ENCODE measurements at places on chromosomes 3 and 15.
A peak's percentile ranks its signal among the peaks of the same experiment; 100 is the strongest.

- DNase-seq: peak; percentile 86
Measured at GRCh38 chr3:138078901-138079344, 36.5 kb downstream of the DZIP1L start.

- no peak for DNase-seq
Measured at GRCh38 chr15:64237677-64238076, 74.9 kb upstream of the PPIB start.

DNA sequence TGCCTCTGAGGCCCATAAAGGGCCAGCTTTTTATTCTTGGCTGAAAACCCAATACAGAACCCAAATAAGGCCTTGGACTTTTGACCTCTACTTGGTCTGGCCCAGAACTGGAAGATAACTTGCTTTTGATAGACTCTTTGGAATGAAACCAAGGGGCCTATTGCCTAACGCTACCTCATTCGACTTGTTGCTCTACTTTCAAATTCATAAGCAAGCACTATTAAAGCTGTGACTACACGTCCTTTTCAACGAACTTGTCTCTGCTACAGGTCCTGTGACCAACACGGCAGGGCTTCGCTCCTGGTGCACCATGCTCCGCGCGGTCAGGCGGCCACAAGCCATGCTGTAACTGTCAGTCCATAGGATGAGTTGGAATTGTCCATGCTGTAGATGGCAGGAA lies 385.4 kb downstream of the MFSD1 start:
- no peak for DNase-seq

- DNase-seq: no peak
Measured at GRCh38 chr3:10380906-10381305, 60.0 kb upstream of the SEC13 start.

GRCh38 chr3:73883497-73883896 lies 258.8 kb upstream of the PDZRN3 start:
- DNase-seq: no peak

GRCh38 chr3:114669614-114670013 lies 375.8 kb downstream of the TIGIT start:
- DNase-seq: no peak

DNA sequence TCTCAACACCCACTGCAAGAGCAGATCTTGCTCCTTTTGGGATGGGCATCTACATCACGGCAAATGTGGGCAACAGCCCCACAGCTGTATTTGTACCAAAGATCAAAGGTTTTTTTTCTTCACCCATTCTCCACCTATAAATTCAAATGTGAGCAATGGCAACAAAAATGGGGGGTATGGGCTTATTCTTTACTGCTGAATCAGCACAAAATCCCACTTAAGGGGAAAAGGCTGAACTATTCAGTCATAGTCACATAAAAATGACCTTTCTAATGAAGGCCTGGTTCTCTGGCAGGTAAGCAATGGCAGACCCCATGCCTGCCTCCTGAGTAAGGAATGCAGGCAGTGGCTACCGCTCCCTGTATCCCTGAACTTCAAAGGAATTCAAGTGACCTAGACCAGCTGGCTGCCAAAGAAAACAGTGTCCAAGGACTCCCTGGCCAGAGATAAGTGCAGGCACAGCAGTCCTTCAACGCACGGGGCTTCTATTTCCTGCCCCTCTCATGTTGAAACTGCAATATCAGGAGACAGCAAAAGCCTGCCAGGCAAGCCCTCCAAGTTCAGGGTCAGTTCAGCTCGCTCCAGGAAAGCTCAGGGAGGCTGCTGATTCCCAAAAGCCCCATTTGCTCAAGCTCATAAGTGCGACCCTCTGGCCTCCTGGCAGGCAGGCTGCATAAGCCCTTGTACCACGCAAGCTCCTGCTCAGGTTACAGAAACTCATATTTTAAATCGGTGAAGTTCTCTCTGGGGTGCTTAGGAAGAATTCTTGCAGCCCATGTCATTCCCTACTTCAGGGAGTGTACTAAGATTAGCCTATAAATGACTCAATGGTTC lies 134.1 kb downstream of the PDZRN3 start:
- DNase-seq: no peak

DNA sequence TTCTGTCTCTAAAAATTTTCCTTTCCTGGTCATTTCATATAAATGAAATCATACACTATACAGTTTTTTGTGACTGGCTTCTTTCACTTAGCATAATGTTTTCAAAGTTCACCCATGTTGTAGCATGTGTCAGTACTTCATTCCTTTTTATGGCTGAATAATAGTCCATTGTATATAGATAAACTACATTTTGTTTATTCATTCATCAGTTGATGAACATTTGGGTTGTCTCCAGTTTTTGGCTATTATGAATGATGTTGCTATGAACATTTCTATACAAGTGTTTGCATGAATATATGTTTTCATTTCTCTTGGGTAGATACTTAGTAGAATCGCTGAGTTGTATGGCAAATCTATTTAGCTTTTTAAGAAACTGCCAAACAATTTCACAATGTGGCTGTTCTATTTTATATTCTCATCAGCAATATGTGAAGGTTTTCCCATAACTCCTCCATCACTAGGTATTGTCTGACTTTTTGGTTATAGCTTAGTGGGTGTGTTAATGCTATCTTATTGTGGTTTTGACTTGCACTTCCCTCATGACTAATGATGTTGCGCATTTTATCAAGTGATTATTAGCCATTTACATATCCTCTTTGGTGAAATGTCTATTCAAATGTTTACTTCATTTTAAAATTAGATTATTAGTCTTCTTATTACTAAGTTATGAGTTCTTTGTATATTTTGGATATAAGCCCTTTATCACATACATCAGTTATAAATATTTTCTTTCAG lies 21.7 kb upstream of the AP4E1 start:
- DNase-seq: no peak

- DNase-seq: no peak
Measured at GRCh38 chr15:29542994-29543393, 273.4 kb upstream of the NSMCE3 start.

DNA sequence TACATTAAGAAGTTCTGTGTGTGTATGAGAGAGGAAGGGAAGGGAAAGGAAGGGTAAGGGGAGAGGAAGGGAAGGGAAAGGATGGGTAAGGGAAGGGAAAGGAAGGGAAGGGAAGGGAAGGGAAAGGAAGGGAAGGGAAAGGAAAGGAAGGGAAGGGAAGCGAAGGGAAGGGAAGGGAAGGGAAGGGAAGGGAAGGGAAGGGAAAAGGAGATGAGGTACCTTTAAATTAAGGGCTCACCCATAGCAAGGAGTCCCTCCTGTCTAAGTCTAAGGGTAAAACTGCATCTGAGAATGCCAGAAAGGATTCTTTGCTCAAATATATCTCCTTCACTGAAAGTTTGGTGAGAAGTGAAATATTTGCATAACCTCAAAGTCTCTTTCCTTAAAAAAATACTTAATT lies 572.1 kb upstream of the ADAMTS9 start:
- DNase-seq: no peak

GRCh38 chr15:35697549-35698299 lies 151.8 kb upstream of the DPH6 start:
- no peak for DNase-seq

DNA sequence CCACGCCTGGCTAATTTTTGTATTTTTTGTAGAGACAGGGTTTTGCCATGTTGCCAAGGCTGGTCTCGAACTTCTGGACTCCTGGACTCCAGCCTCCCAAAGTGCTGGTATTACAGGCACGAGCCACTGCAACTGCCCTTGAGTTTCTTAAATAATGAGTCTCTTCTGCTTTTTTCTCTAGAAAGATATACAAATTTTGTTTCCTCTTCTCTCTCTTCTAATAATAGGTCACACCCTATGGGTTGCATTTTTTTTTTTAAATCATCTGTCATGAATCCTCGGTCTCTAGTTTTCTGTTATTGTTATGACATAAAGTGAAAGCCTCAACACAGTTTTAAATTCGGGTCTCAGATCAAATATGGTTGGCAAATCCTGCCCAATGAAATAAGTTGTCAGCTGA lies 111.2 kb downstream of the IL12A start:
- no peak for DNase-seq

- DNase-seq: no peak
Measured at GRCh38 chr15:41004490-41004889, 51.2 kb downstream of the CHAC1 start.

DNA sequence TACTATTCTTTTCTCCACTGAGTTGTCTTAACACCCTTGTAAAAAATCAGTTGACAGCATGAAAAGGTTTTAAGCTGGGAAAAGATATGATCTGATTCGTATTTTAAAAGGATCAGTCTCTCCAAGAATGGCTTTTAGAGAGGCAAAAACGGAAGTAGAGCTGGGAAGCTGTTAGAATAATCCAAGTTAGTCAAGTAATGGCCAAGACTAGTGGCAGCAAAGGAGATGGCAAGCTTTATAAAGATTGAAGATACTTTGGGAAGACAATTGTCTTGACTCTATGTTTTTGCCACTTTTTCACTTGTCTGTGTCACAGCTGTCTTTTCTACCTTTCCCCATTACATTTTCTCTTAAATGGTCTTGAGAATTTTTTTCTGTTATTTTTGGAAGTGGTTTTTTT lies 243.5 kb upstream of the MANF start:
- DNase-seq: peak; percentile 7

DNA sequence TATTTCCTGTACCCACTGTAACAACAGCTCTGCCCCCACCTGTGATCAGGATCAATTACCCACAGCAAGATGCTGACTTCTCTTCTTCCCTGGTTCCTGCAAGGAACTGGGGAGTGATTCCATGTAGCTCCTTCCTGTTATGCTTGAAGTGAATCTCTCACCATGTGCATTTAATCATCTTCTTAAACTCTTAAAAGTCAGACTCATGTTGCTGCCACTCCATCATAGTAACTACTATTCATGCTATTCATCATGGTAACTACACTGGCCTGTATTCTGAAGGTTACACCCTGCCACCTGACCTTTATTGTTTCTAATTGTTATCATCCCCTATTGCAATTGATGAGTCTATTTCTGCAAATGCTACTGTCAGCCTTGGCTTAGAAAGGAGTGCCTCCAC lies 89.5 kb downstream of the SUCNR1 start:
- no peak for DNase-seq

DNA sequence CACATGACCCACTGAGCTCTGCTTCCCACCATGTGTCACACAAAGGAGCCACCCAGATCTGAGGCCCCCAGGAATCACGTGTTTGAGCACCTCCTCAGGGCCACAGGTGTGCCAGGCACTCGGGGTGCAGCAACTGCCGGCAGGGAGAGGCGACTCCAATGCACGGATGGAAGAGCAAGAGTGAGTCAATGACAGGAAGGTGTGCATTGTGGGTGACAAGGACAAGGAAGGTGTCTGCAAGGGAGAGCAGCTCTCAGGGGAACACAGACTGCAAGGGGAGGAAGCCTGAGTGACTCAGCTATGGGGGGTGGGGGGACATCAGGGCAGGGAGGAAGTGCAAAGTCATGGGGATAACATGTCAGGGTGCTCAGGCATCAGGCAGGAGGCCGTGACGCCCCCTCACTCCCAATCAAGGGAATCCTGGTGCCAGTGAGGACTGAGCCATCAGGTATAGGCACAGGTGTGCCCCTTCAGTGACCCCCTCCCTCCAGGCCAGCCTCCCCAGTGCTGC lies 67.4 kb downstream of the NUP210 start:
- peak; percentile 96 for DNase-seq

DNA sequence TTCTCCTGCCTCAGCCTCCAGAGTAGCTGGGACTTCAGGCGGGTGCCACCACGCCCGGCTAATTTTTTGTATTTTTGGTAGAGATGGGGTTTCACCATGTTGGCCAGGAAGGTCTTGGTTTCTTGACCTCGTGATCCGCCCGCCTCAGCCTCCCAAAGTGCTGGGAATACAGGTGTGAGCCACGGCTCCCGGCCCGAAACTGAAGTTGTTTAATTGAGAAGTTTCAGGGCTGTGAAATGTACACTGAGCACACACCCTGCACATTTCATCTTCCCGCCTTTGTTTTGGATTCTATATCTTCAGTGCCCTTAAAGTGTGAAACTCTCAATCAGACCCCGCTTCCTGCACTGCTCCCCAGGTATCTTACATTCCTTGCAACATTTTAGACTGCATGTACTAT lies 149.1 kb downstream of the FNDC3B start:
- DNase-seq: no peak
